ENCODE measurements at places on chromosomes 1 and 21. TPM values are rescaled to one million over a fixed set of nuclear protein-coding genes. Genes with fewer than 3 reads are reported as not detected.

DNA sequence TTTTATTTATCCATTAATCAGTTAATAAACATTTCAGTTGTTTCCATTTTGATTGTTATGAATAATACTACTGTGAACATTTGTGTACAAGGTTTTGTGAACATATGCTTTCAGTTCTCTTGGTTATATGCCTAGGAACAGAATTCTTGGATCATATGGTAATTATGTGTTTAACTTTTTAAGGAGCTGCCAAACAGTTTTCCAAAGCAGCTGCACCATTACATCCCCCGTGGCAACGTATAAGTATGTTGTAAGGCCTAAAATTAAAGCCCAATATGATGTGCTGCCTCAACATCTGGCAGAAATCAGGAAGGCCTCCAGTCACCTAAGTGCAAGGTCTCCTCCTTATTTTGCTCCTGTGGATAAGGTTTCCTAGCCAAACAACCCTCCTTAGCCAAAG, 235.6 kb upstream of the CACYBP start:
- DNase-seq, result no peak

RGS8 gene
- not detected for total RNA-seq

HSF2BP gene
- total RNA-seq, result 4.7 TPM

DNA sequence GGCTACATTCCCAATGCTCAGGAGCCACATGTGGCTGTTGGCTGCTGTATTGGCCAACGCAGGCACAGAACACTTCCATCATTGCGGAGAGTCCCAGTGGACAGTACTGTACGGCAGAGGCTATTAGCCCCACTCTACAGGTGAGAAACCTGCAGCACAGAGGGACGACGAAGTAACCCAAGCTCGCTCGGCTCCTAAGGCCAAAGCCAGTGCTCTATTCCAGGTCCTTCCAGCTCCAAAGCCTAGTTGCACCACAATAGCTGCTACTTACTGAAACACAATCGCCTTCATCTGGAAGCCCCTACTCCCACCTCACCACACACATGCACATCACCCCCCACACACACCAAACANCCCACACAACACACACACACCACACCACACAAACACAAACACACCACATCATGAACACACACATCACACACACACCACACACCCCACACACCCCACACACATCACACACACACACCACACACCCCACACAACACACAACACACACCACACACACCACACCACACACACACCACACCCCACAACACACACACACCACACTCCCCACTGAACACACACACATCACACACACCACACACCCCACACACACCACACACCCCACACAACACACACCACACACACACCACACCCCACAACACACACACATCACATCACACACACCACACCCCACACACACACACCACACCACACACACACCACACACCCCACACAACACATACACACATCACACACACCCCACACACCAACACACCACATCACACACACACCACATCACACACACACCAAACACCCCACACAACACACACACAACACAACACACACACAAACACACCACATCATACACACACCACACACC, 3.2 kb downstream of the LYPD8 start:
- DNase-seq, result peak; percentile 19

KRTAP19-8 gene
- total RNA-seq, result not detected

- peak; percentile 83 for DNase-seq
Observed at GRCh38 chr1:15429701-15430149, 8.5 kb upstream of the CTRC start.

DNA sequence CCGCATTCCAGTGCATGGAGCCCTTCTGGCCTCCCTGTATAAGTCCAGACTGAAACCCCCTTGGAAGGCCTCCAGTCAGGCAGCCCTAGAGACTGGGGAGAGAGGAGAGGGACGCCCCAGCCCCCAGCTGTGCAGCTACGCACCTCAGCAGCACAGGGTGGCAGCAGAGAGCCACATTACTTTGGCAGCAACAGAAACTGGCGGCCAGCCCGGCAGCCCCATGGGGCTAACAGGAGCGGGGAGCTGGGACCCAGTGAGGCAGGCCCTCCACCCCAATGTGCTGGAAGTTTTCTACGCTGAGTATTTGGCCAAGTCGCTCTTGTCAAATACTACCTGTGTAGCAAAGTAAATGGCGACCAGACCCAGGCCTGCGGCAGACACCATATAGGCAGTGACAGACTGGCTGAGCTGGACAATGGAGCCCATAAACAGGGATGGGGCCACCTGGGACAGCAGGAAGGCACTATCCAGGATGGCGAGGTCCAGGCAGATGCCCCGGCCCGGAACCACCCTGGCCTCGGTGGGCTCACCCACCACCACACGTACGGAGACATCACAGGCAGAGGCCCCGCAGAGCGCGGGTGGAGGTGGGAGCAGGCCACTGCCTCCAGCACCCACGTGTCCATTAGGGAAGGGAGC, 21.2 kb downstream of the SLC45A3 start:
- DNase-seq, result peak; percentile 58

DNA sequence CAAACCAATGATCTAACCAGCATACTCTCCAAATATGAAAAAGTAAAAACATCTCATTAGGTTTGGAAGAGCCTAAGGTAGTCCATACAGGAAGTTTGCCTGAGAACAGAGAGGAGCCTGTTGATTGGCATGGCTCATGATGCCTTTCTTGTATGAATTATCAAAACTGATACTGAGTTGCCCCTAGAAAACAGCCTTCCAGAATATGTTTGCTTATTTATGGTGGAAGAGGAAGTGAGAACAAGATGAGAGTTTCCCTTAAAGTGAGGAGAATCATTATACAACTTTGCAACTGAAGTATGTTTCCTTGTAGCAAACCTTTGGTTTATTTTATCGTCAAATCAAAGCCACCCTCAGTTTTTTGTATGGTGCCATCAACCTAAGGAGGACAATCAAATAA, 23.8 kb upstream of the KIAA1614 start:
- no peak for DNase-seq

DNA sequence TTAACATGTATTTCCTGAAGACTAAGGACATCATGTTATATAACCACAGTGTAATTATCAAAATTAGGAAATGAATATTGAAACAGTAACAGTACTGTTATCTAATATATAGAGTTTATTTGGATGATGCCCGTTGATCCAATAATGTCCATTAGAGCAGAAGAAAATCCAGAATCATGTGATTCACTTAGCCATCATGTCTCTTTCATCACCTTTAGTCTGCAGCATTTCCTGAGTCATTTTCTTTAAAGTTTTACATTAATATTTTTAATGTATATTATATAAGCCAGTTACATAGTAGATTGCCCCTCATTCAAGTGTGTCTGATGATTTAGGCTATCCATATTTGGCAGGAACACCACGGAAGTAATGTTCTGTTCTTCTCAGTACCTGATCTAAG, 28.9 kb downstream of the MPZL1 start:
- no peak for DNase-seq

DNA sequence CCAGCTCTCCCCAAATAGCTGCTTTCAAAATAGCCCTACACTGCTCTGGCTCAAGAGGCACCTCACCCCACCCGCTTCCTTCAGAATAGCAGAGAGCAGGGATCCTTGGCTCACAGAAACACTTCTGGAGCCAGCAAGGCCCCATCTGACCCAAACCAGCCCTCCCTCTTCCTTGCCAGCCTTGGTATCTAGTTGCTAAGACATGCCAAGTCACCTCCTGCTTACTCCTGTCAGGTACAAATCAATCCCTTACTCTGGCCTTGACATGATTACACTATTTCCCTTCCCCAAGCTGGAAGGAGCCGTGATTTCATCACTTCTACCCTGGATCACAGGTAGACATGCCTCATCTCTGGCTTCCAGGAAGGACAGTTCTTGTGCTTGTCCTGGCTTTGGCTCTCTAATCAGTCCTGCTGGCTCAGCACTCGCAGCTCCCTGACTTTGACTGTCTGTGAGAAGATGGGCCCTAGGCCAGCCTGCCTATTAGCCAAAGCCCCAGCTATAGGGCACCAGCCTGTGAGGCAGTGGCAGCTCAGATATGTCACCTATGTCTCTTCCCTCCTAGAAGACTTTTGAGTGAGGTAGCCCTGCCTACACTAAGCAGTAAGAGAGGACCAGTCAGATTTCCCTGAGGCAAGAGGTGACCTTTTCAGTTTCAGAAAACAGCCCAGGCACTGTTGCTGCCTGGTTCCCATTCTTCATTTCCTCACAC, 8.9 kb upstream of the MUTYH start:
- peak; percentile 13 for DNase-seq

All from M059J (cell line).